Fibroblast of skin of left quadriceps (primary cell): ENCODE measurements at places on chromosomes 7 and 10.

GRCh38 chr10:110350812-110351211 is 46.1 kb upstream of the SMNDC1 start:
- no peak for DNase-seq

DNA sequence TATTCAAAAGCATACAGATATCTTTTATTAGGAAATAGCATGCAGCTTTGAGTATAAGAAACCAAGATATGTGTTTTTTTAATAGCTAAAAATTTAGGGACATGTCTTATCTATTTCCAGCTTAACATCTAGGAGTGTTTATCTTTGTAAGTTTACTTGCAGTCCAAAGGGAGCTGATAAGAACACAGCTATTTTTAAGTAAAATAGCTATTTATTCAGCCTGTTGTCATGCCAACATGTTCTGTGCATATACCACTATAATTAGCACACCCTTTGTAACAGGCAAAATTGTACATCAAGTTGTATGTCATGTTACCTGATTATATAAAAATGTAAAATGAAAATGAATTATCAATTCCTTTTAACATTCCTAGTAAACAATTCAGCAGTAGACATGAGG is 29.6 kb downstream of the FAM133B start:
- no peak for DNase-seq

GRCh38 chr7:135672560-135673359 is 10.4 kb downstream of the STMP1 start:
- no peak for DNase-seq

GRCh38 chr10:86346799-86347665 is 19.6 kb downstream of the GRID1 start:
- DNase-seq: no peak
